ENCODE measurements at places on chromosomes 11 and 22.

GRCh38 chr11:124582565-124582964 is 12.8 kb downstream of the OR8A1 start:
- no peak for DNase-seq

GRCh38 chr22:45784357-45785277 is 113.0 kb downstream of the ATXN10 start:
- DNase-seq: no peak

DNA sequence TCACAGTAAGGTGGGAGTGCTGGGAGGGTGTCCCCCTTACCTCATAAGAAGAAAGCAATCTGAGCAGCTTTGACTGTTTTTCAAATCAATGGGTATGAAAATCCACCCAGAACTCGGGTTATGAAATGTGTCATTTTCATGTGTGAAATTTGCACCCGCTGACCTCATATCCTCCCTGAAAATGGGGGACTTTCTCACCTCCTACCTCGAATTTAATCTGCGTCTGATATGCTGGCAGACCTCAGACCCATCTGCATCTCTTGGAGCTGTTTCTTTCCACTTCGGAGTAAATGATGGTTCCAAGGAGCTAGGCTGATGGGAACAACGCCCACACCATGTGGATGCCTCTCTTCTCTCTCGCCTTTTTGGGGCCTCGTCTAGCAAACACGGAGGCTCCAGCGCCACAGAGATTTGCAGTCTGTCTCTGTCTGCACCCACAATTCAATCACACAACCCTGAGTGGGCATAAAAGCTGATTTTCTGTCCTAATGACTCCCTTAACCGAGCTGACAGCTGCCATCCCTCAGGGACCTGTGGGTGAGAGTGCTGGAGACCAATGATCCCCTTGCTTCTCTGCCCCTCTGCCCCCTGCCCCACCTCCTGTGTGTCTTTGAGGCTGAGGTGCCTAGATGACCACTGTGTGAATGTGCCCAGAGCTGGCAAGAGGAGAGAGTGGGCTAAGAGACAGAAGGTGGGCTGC is 71.0 kb downstream of the TRIM29 start:
- DNase-seq: no peak

DNA sequence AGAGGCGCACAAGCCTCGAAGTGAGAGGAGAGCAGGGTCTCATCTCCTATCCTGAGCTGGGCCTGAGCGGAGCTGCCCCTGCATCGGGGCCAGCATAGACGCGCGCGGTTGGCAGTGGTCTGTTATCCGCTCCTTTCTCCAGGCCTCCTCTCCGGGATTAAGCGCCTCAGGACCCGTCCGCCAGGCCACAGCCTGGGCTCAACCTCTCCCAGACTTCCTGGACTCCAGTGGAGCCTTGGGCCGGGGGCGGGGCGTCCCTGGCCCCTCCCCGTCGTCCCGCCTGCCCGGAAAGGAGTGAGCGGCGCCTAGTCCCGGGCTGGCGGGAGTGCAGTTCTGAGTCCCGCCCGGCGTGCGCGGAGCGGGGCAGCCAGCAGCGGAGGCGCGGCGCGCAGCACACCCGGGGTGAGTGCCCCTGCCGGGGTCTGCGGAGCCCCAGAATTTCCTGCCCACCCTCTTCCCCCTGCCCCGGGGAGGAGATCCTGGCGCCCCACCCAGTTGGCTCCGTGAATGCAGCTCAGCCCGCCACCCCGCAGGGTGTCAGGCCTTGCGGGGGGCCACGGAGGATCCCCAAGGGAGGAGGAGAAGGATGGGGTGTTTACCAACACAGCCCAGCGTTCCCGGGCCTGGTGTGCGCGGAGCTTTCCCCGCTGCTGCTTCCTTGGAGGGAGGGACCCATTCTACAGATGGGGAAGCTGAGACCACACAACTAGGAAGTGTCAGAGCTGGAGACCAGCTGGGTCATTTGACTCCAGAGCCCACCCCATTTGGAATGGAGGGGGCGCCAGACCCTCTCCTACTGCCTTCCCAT is at the start of gene TCIRG1:
Gene TCIRG1, plus strand, starts transcription at position 308 of the 808 bp plus-strand sequence. CDS start 2,247 bp downstream, outside the sequence.
- DNase-seq: peak; percentile 80

- DNase-seq: peak; percentile 44
Measured at GRCh38 chr11:66002648-66003225, 434 bp downstream of the BANF1 start.

- no peak for DNase-seq
Measured at GRCh38 chr22:30340911-30341685, 14.4 kb upstream of the TBC1D10A start.

Data from AG10803 (cell line).